T-cell (primary cell): ENCODE measurements at places on chromosomes 1 and 21.
A peak's percentile ranks its signal among the peaks of the same experiment; 100 is the strongest.

GRCh38 chr21:32562426-32562825 lies 22.9 kb downstream of the TCP10L start:
- no peak for DNase-seq

DNA sequence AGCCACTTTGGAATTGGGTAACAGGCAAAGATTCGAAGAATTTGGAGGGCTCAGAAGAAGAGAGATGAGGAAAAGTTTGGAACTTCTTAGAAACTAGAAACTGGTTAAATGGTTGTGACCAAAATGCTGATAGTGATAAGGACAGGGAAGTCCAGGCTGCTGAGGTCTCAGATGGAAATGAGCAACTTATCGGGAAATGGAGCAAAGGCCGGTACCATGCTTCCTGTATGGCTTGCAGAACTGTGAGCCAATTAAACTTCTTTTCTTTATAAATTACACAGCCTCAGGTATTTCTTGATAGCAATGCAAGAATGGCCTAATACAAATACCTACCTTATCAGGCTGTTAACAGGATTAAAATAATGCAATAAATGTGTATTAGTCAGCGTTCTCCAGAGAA lies 9.4 kb upstream of the TLR5 start:
- no peak for DNase-seq

DNA sequence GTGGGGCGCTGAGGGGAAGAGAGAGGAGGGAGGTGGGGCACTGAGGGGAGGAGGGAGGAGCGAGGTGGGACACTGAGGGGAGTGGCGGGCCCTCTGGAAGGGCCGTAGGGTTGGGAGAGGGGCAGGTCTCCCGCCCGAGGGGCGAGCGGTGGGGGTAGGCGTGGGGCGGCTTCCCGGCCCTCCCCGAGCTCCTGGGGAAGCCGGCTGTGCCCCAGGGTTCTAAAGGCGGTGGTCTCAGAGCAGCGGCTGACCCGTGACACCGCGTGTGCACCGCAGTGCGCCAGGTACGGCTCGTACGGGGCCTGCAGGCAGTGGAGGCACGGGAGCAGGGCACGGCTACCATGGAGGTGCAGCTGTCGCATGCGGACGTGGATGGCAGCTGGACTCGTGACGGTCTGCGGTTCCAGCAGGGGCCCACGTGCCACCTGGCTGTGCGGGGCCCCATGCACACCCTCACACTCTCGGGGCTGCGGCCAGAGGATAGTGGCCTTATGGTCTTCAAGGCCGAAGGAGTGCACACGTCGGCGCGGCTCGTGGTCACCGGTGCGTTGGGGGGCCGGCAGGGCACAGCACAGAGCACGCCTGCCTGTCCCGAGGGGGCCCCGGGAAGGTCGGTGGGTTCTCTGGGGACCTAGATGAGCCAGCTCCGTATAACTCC lies 68.5 kb downstream of the OBSCN start:
- DNase-seq: no peak

DNA sequence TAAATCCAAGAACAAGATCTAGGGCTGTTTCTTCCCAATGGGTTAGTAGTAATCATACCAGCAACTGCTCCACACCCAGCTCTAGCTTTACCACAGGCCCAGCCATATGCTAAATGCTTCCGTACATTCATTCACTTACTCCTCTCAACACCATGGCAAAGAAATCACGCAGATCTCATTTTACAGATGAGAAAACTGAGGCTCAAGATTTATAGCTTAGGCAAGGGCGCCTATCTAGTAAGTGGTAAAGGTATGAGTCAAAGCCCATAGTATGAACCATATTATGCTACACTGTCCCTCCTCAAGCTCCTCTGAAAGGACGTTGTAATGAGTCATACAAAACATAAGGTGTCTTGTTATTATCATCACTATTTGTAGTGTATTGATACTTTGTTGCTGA lies 82.2 kb downstream of the NIBAN1 start:
- no peak for DNase-seq

- peak; percentile 7 for DNase-seq
These were observed 1.6 kb upstream of the BSND start for GRCh38 chr1:54996869-54997710.

- no peak for DNase-seq
These were observed 99.8 kb downstream of the SNX7 start for GRCh38 chr1:98761219-98761865.

- DNase-seq: no peak
These were observed 47.7 kb downstream of the CACHD1 start for GRCh38 chr1:64517640-64518039.

GRCh38 chr1:211942583-211942982 lies 92.8 kb downstream of the INTS7 start:
- no peak for DNase-seq

- no peak for DNase-seq
These were observed 125.5 kb downstream of the PGBD5 start for GRCh38 chr1:230300322-230301301.

DNA sequence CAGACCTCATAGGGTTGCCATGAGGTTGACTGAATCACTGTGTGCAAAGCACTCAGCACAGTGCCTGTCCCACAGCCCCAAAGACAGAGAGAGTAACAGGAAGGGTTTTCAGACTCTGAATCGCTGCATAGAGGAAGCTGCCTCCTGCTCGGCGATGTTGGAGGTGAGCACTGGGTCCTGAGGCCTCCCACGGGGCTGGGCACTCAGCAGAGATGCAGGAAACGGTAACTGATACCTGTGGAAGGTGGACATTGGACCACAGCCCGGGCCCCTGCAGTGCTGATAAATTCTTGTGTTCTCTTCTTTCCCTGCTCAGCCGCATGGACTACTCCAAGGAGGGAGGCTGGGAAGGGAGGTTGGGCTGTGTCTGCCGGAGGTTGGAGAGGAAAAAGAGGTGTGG lies 389.7 kb downstream of the PTPRU start:
- no peak for DNase-seq

DNA sequence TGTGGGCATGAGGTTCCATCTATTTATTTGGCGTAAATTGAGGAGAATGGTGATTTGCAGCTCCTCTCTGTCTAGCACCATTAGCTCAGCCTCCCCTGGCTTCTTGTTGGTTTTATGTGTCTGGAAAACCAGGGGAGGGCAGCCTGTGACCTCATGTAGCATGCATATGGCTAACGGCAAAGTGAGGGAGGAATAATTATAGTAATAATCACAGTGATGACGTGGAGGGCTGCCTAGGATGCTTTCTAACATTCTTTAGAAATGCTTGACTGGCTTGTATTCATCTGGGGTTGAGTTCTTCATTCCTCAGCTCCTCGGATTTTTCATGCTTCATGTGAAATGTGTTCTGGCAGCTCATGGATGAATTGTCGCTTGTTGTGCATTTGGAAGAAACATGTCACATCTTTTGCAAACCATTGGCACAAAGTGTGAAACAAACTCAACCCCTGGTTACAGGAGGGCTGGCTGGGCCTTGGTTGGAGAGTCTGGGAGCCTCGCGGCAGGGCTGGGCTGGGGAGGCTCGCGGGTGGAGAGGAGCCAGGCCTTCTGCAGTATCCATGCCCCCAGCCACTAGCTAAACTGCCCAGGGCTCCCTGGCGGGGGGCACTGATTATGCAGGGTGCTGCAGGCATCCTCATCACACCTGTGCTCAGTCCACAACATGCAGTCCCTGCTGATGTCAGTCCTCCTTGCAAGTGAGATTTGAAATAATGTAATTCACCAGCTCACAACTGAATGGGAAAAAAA lies 149.6 kb downstream of the DISC1 start:
- DNase-seq: no peak

DNA sequence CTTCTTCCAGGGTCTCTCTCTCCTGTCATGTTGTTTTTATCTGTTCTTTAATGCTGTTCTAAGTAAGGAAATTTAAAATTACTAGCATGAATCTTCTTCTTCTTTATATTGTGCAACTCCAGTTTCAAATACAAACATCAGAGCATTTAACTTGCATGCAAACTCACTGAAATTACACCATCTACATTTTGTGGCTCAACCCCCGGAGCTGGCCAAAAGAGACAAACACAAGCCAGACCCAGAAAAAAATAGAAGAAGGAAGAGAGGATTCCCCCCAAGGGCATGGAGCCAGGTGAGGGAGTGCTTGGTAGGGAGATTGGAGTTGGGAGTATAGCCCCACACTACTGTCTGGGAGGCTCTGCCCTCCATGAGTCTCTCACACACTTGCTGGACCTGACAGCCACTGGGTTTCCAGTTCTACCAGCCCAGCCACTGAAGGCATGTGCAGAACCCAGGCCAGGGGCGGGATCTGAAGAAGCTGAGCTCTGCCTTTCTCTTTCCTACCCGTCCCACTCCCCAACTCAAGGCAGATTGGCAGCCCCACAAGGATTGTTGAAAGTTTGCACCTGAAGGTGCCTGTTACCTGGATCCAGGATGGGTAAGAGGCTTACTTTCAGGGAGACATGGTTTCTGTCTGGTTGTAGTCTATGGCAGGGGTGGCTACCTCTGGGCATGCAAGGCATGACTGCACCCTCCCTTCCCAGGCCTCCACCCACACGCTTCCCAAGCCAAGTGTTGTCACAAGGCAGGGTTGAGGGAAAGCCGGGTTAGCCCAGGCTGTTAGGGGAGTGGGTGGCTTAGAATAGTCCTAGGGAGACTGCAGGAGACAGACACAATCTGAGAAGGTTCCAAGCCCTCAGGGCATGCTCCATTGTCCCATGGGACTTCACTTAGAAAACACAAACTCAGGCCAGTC lies 297.2 kb downstream of the TGFB2 start:
- DNase-seq: no peak

DNA sequence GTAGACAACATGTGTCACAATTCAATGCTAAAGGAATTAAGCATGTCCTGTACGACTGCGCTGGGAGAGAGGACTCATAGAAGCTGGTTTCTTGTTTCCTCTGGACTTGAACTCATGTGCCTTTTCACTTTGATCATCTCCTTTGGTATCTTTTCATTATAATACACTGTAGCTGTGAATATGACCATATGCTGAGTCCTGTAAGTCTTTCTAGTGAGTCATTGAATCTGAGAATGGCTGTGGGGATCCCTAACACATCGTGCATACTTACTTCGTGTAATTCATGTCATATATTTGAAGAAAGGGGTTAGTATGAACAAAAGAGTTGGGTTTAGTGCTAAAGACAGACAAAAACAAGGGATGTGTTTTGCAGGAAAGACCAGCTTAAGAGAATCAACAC lies 148.1 kb upstream of the RUNX1 start:
- no peak for DNase-seq

GRCh38 chr1:115865704-115866380 lies 24.9 kb upstream of the NHLH2 start:
- DNase-seq: no peak

GRCh38 chr1:27658951-27659496 lies 13.0 kb downstream of the IFI6 start:
- no peak for DNase-seq

DNA sequence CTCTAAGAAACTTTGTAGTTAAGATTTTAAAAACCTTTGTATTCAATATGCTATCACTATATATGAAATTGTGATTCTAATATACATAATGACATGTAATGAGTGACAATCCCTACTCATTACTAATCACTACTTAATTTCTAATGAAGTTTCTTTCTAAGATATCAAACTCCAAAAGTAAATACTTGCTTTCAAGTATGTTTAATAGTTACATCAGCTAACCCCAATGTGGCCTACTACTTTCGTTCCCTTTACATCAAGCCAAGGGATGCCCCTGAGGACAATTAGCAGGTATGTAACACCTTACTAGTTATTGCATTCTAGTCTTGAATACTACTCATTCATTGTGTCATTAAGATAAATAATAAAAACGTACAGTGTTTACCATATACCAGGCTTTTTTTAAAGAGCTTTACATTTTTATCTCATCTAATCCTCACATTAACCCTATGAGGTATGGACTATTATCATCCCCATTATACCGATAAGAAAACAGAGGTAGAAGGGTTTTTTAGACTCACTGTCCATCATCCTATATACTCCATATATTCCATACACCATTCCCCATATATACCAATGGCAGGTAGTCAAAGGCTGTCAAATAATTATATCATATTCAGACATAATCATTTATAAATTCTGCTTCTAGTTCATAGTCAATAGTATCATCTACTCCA lies 4.2 kb downstream of the PPP1R15B start:
- DNase-seq: no peak
